ENCODE measurements at places on chromosomes 16 and 17. TPM values are rescaled to one million over a fixed set of nuclear protein-coding genes. Genes with fewer than 3 reads are reported as not detected.
A peak's percentile ranks its signal among the peaks of the same experiment; 100 is the strongest.

- H3K4me1 ChIP-seq, result peaks cover 2% of the 10 kb centered on the region
- H3K36me3 ChIP-seq, result no peaks in the 10 kb centered on the region
- DNase-seq, result no peak
- H3K4me3 ChIP-seq, result no peak overlapping the region
- H3K27ac ChIP-seq, result no peak overlapping the region
These were observed 25.0 kb downstream of the RAB11FIP4 start for GRCh38 chr17:31416503-31416923.

DNA sequence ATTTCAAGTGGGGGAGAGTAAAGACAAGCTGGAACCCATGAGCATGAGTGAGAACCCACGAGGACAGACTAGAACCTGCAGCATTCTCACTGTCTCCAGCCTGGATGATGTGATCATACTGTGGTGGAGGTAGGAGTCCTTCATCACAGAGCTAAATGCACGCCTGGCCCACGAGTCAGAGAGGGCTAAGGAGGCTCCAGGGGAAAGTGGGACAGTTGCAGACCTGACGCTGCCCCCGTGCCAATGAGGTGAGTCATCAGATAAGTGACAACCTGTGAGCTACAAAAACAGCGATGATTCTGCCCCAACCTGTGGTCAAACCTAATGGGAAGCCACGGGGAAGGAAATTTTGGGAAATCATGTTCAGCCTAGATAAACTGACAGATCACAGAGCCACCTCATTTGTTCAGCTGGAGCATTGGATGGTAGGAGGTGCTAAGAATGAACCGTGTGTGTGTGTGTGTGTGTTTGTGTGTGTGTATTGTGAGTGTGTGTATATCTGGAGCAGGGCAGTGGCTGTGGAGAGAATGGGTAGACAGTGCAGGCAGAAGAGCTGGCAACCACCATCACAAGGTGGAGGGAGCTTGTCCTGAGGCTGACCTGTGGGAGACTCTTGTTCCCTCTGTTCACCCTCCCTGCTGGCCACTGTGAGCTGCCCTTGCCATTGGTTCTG is 131.8 kb downstream of the UTP18 start:
- H3K4me1 ChIP-seq, result peaks cover 8% of the 10 kb centered on the region
- H3K27ac ChIP-seq, result no peak overlapping the region
- H3K4me3 ChIP-seq, result no peak overlapping the region
- H3K27me3 ChIP-seq, result peaks cover 25% of the 10 kb centered on the region

DNA sequence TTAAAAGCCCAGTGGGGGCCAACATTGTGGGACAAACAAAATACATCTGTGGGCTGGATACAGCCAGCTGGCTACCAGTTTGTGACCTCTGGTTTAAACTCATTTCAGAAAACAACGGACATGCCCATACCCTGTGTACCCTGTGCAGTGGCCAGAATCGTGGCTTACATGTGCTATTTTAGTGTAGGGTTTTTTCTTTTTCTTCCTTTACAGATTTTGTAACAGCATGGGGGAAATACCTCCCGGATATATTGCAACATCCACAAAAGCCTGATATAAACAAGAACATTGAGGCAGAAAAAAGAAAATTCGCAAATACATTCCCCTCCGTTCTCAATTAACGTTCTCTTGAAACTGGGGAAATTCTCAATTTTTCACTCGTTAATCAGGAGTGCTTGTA is 7.3 kb downstream of the HS3ST4 start:
- peaks cover 3% of the 10 kb centered on the region for H3K4me1 ChIP-seq
- H3K27ac ChIP-seq, result no peak overlapping the region
- no peaks in the 10 kb centered on the region for H3K36me3 ChIP-seq

DNA sequence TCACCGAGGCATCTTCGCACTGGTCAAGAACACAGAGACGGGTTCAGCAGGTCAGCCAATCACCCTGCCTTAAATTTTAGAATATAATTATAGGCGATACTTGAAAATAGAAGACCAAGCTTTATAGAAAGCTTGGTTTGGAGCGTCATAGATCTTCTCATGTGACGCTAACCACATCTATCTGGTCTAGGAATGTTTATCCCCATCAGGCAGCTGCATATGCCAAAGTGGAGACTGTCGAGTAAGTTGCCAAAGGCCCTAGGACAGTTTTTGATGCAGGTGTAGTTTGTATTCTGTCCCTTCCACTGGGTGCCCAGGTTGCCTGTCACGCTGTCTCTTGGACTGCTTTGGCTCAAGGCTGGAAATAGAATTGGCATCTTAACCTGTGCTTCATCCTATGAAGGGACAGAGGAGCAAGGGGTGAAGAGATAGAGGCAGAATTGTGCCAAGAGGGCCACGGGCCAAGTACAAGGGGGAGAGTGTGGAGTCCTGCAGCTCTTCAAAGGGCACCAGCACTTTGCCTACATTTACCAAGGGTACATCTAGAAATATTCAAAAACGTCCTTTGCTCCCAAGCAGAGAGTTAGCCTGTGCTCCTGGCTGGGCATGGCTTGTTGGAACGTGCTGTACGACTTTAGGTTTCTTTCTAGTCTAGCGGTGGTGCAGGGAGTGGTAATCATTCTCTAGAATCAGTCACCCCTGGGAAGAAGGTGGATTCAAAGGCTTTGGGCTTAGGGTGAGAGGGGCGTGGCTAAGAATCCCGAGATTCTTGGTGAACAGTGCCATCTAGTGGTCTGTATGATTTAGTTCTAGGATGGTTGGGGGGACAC is 5.3 kb upstream of the WIPI1 start:
- H3K27ac ChIP-seq, result no peak overlapping the region
- peak; percentile 47 for DNase-seq
- peaks cover 24% of the 10 kb centered on the region for H3K4me1 ChIP-seq
- H3K27me3 ChIP-seq, result peaks cover 13% of the 10 kb centered on the region
- no peaks in the 10 kb centered on the region for H3K36me3 ChIP-seq

DNA sequence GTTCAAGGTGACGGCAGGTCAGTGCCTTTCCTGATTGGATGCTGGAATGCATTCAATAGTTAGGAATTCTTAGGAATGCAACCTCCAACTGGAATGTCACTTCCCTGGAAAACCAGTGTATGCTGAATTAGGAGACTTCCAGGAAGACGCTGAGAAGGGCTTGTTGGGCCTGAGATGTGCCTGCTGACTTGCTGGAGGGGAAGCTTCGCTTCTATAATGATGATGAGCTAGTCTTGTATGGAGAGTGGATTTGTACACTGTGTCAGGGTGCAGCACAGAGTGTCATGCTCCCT is 45.6 kb downstream of the SMPD3 start:
- peaks cover 7% of the 10 kb centered on the region for H3K27me3 ChIP-seq
- no peak overlapping the region for H3K27ac ChIP-seq
- no peaks in the 10 kb centered on the region for H3K36me3 ChIP-seq
- peaks cover 7% of the 10 kb centered on the region for H3K4me1 ChIP-seq
- no peak for DNase-seq
- no peak overlapping the region for H3K4me3 ChIP-seq

DNA sequence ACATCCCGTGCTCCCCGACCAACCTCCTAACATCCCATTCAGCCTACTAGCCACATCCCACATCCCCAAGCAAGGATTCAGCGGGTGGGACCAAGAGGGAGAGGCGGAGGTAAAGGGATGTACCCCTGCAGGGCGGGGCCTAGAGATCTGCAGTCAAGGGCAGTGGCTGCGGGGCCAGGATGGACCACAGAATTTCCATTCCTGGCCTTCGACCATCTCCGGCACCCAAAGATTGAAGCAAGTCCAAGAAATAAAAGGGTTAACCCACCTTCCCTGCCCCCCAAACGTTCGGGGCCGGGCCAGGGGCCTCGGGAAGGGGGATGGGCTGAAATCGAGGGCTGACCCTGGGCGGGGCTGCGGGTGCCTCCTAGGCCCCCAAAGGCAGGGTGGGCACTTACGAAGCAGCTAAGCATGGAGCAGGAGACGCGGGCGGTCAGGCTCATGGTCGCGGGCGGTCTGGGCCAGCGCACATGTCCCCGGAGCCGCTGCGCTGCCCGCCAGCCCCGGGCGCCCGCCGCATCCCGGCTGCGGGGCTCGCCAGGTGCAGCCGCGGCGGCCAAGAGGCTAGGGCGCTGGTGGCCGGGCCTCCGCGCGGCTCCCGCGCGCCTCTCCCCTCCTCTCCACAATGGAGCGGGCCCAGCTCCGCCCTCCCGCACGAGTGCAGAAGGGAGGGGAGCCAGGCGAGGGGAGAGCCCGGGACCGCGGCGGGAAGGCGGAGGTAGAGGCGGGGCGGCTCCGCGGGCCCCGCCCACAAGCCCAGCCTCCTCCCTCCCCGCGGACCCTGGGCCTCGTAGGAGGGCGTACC is at the start of gene MTMR4:
TSS of gene MTMR4 (minus strand) at position 674 of the 805 bp plus-strand sequence. CDS start at position 443, 231 bp downstream.
- peak within 1 kb of the TSS; percentile 87 for H3K4me3 ChIP-seq
- peak within 1 kb of the TSS; percentile 92 for H3K27ac ChIP-seq
- peak; percentile 77 for DNase-seq
- H3K36me3 ChIP-seq, result peaks cover 16% of the 10 kb centered on the region
- no peaks in the 10 kb centered on the region for H3K27me3 ChIP-seq
- peaks cover 30% of the 10 kb centered on the region for H3K4me1 ChIP-seq

- no peak for DNase-seq
- H3K36me3 ChIP-seq, result no peaks in the 10 kb centered on the region
- H3K4me1 ChIP-seq, result no peaks in the 10 kb centered on the region
- H3K27ac ChIP-seq, result peak overlapping the region; percentile 64
- H3K27me3 ChIP-seq, result no peaks in the 10 kb centered on the region
These were observed 15.7 kb downstream of the RHBDF2 start for GRCh38 chr17:76485569-76485968.

GRCh38 chr16:52634528-52634927 is 87.6 kb upstream of the TOX3 start:
- no peak overlapping the region for H3K4me3 ChIP-seq
- H3K27me3 ChIP-seq, result peaks cover 7% of the 10 kb centered on the region
- H3K4me1 ChIP-seq, result peaks cover 16% of the 10 kb centered on the region
- no peak overlapping the region for H3K27ac ChIP-seq
- no peak for DNase-seq

DNA sequence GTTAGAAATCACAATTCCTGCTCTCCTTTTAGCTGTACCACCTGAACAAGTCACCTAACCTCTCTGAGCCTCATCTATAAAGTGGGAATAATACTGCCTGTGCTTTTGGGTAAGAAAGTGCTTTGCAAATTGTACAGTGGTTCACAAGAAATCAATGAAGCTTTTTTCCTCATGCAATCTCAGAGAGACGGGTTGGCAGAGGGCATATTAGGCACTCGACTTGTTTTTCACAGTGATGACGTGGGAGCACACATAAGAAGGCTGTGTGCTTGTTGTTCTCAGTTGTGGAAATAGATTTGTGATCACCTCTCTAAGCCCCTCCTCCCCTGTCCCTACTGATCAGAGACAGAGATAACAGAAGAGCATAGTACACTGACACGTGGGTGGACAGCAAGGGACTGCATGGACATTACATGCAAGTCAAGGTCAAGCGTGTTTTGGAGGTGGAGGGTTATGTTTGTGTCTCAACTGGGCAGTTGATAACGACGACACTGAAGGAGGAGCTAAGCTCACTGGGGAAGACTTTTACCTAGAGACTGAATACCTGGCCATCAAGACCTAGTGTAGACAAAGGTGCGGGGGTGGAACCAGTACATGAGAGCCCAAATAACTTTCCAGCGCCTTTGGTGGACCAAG is 1.7 kb upstream of the GPT2 start:
- DNase-seq, result no peak
- peaks cover 42% of the 10 kb centered on the region for H3K4me1 ChIP-seq
- H3K27ac ChIP-seq, result peak overlapping the region; percentile 98
- peak overlapping the region; percentile 97 for H3K4me3 ChIP-seq

IL17C gene
- 0.29 TPM for total RNA-seq

KCNH4 gene
- total RNA-seq, result not detected

CLN3 gene
- 45.4 TPM for total RNA-seq
